ENCODE measurements at places on chromosomes 2 and 18. TPM values are rescaled to one million over a fixed set of nuclear protein-coding genes. Genes with fewer than 3 reads are reported as not detected.

TMEM163 gene
- 0.46 TPM for total RNA-seq

MDH1B gene
- 0.68 TPM for total RNA-seq

RIT2 gene
- total RNA-seq, result not detected

CTLA4 gene
- total RNA-seq, result 0.19 TPM

RALB gene
- 52.0 TPM for total RNA-seq

CCDC102B gene
- 3.9 TPM for total RNA-seq

DYTN gene
- not detected for total RNA-seq

SERPINB3 gene
- not detected for total RNA-seq

CYS1 gene
- total RNA-seq, result 3.2 TPM

ERBB4 gene
- 12.4 TPM for total RNA-seq

AQP12B gene
- total RNA-seq, result not detected

SKA1 gene
- total RNA-seq, result 0.38 TPM

SKOR2 gene
- not detected for total RNA-seq

Measured in Right ventricle myocardium inferior (tissue), 1 donor.